ENCODE measurements at places on chromosomes 3 and 15.

DNA sequence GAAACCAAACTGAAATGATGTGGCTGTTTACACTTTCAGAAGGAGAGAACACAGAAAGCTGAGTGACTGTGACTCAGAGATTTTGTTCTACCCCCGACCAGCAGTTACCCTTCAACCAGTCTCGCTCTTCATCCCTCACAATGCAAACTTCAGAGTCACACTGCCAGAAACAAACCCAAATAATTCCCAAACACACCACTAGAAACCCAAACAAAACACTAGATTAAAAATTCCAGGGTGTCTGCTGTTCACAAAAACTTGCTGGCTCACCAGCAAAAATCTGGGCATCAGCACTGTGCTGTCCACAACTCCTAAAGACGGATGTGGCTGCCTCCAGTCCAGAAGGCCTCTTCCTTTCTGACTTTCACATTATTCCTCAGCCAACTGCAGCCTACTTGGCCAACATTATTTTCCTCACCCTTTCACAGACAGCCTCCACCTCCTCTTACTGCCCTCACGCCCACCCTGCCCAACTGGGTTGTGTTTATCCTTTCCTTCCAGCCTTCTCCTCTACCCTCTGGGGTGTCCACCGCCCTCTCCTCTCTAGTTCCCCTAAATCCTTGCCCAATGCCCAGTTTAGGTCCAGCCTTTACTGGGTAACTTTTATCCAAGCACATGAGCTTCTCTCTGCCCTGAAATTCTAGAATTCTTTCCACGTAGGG is 71.4 kb downstream of the MECOM start:
- no peak for DNase-seq

DNA sequence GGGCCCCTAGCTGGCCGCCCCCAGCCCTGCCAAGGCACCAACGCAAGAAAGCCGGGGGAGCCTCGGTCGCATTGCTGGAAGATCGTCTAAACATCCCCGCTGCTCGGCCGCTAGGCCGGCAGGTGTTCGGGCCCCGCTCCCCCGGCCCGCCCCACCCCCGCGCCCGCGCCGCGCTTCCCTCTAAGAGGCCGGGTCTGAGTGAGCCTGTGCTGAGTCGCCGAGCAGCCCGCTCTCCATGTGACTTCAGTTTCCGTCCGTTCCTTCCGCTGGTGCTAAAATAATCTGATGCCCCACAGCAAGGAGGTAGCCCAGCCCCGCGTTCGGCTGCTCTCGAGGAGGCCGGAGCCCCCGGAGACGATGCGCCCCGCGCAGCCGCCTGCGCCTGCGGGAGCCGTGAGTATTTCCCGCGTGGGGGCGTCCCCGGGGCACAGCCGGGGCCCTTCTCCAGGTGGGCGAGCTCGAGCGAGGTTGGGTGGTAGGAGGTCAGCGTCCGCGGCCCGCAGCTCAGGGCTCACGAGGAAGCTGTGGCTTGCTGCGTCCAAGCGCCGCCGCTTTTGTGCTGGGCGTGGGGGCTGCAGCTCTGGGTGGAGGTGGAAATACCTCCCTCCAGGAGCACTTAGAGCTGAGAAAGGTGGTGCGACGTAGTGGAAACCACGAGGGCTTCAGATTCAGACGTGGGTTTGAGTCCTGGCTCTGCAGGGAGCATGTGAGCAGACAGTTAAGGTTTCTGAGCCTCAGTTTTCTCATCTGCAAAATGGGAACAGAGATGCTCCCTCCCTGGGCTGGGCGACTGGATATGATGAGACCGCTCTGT is at the start of gene NRROS:
TSS of gene NRROS (plus strand) at position 212 of the 814 bp plus-strand sequence. CDS start 14,846 bp downstream, outside the sequence.
- DNase-seq: peak; percentile 71

DNA sequence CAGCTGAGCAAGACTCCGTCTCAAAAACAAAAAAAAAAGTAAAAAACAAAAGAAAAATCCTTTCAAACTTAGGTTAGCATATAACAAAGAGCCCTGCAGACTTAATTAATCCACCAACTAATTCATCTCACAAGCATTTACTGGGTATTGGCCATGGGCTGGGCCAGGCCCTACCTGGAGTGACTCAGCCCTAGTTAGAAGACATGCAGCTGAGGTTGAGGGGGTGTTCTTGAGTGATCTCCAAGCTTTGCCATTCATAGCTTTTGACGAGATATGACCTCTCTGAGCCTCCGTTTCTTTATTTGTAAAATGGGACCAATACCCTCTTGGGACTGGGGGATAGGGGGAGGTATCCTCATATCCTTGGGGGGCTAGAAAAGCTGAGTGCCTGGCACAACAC is 7.8 kb downstream of the FBXL22 start:
- DNase-seq: no peak

GRCh38 chr3:50217681-50218080 is 12.6 kb downstream of the SLC38A3 start:
- no peak for DNase-seq

GRCh38 chr3:183227586-183227985 is 25.5 kb upstream of the B3GNT5 start:
- DNase-seq: no peak

DNA sequence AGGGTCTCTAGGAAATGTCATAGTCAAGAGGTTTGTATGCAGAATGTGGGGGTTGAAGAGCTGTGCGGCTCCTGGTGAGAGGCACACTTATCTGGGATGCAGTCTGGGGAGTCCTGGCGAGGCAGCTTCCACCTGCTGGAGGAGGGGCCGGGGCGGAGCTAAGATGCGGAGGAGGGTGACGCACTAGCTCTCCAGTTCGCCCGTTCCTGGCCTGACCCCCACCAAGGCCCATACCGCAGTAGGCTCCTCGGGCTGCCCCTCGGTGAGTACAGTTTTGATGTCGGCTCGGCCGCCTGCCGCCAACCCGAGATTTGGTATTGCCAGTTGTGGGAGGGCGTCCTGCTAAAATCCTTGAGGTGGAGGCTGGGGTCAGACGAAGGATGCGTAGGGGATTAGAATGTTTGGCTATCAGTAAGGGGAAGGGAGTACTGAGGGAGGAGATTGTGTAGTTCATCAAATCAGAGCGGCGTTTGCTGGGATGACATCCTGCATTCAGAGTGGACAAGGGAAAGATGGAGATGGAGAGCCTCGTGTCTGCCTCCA is at the start of gene SCG5:
TSS of gene SCG5 (plus strand) at position 194 of the 543 bp plus-strand sequence. CDS start 1,883 bp downstream, outside the sequence.
- DNase-seq: no peak

DNA sequence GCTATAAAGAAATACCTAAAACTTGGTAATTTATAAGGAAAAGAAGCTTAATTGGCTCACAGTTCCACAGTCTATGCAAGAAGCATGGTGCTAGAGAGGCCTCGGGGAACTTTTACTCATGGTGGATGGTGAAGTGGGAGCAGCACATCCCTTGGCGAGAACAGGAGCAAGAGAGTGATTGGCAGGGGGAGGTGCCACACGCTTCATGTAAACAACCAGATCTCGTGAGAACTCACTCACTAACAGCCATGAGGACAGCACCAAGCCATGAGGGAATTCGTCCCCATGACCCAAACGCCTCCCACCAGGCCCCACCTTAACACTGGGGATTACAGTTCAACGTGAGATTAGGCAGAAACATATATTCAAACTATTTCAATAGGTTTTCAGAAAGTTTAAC is 28.0 kb downstream of the GABRB3 start:
- no peak for DNase-seq

DNA sequence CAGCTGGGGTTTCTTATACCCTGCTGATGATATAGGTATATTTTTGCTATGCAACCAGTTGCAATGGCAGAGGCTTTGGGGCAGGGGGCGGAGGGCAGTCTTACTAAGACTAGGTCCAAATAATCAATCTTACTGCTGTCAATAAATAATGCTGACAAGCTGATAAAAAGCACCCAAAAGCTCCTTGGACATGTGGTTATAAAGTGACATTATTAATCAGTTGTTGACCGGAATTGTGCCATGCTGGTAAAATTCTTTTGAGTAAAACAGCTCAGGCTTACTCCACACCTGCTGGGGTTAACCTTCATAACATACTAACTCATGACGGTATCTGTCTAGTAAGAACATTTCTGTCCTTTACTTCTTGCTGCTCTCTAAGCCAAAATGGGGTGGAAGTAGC is 101.9 kb downstream of the CHST2 start:
- no peak for DNase-seq

DNA sequence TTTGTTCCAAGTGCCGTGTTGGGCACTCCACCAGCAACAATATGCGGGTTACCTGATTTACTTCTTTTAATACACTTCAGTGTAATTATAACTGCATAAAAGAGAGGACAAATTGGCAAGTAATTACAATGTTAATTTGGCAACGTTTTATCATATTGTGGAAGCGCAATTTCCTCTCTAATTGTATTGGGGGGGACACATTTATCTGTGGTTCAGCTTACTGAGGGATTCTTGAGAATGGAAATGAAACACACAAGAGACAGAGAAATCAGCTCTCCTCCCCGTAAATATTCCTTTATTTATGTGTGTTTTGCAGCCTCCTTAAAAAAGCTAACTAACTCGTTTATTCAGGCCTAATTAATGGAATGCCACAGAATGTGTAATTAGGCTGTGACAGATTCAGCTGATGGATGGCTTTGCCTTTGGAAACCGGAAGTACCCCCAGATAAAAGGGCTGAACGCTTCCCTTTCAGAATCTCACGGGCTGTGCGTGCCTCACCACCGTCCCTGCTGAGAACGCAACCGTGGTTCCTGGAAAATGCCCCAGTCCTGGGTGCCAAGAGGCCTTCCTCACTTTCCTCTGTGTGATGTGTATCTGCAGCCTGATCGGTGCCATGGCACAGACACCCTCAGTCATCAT is 247.1 kb upstream of the ST8SIA2 start:
- no peak for DNase-seq

- DNase-seq: no peak
Measured at GRCh38 chr15:94582368-94582767, 351.0 kb downstream of the MCTP2 start.

DNA sequence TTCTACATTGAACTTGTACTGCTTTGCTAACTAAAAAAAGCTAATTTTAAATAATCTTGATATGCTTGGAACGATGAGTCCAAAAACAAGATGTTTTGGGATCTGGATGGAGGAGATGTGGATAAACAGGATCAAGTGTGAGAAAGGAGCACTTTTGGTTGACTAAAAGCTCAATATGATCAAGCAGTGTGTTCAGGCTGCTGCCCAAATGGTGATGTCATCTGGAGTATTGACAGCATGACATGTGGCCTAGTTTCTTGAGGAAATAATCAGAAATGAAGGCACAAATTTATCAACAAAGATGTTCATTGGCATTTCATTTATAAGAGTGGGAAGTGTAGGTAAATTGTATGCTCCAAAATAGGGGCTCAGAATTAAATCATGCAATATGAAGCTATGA is 161.2 kb downstream of the SOX2 start:
- no peak for DNase-seq

GRCh38 chr3:58897646-58898045 is 152.2 kb downstream of the CFAP20DC start:
- DNase-seq: no peak

DNA sequence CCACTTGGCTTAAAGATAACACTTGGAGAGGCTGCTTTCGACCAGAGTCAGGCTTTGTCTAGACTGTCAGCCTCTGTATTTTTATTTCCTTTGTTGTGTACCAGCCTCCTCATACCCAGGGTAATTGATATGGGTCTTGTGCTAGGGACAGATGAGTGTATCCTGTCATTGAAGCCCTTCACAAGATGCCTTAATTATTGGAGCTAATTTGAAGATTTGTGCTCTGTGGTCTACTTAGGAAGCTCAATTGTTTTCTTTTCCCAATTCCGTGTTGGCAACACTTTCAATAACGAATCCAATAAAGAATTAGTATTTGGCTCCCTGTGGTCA is 60.5 kb upstream of the DPH6 start:
- no peak for DNase-seq

DNA sequence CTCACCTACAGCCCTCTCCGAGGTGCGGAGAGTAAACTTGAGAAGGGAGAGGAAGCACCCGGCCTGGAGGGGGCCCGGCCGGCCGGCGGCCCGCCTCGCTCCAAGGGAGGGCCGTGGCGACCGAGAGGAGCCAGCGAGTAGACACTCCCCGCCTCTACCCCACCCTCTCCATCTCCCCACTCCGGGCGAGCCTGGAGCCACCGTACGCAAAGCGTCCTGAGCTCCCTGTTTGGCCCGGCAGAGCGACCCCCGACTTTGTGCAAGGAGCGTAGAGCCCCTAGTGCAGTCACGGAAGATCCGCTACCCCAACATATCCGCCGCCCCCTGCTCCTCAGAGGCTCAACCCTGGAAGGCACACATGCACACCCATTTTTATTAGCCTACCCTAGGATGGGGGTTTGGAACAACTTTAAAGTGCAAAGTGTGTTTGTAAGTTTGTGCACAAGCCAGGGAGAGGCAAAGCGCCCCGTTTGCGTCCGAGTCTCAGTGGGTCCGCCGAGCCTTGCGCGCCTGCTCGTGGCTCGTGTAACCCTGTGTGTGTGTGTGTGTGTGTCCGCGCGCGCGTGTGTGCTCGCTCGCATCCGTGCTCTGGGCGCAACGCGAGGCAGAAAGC is 508 bp upstream of the SMAD6 start:
- peak; percentile 30 for DNase-seq

- DNase-seq: no peak
Measured at GRCh38 chr15:41013691-41014414, 60.6 kb downstream of the CHAC1 start.

- DNase-seq: no peak
Measured at GRCh38 chr3:4561661-4562060, 68.5 kb downstream of the ITPR1 start.

GRCh38 chr3:134600685-134601463 is 49.9 kb downstream of the KY start:
- peak; percentile 67 for DNase-seq

All from stimulated activated CD4-positive, alpha-beta T cell treated with anti-CD3 and anti-CD28 coated beads, Interleukin-2, amount 100 ng/mL, for 24 hours (primary cell).